ENCODE measurements at places on chromosomes 16 and 17. TPM values are rescaled to one million over a fixed set of nuclear protein-coding genes. Genes with fewer than 3 reads are reported as not detected.

The FBXW10B gene
- 0.60 TPM for total RNA-seq

The CES3 gene
- 5.9 TPM for total RNA-seq

The TBC1D3B gene
- 3.3 TPM for total RNA-seq

The NETO2 gene
- total RNA-seq = 6.8 TPM

The IL34 gene
- not detected for total RNA-seq

The CDIP1 gene
- 45.2 TPM for total RNA-seq

The HOXB3 gene
- total RNA-seq = 4.5 TPM

The CCDC78 gene
- 2.3 TPM for total RNA-seq

The PLA2G10 gene
- total RNA-seq = not detected

The KRT40 gene
- total RNA-seq = not detected

The FBXL16 gene
- total RNA-seq = 12.7 TPM

The KIF19 gene
- 0.69 TPM for total RNA-seq

The STAT3 gene
- 121 TPM for total RNA-seq

The MPP2 gene
- 0.60 TPM for total RNA-seq

The AIPL1 gene
- total RNA-seq = not detected

The KRTAP3-1 gene
- total RNA-seq = not detected

The RASL10B gene
- total RNA-seq = 0.37 TPM

The SCARF1 gene
- 0.87 TPM for total RNA-seq

The ZNF624 gene
- 5.4 TPM for total RNA-seq

The PPM1E gene
- total RNA-seq = not detected

The SAMD14 gene
- total RNA-seq = 0.07 TPM

The PRM3 gene
- total RNA-seq = not detected

The ABCA6 gene
- total RNA-seq = 0.19 TPM

The ARHGDIG gene
- not detected for total RNA-seq

The TMIGD1 gene
- not detected for total RNA-seq

The SMARCD2 gene
- total RNA-seq = 138 TPM

The C16orf96 gene
- total RNA-seq = 0.21 TPM

The KRTAP4-6 gene
- not detected for total RNA-seq

The KRTAP4-9 gene
- not detected for total RNA-seq

The SPNS2 gene
- total RNA-seq = 0.29 TPM

The KRT39 gene
- not detected for total RNA-seq

The CBX8 gene
- total RNA-seq = 6.4 TPM

The TBX2 gene
- total RNA-seq = not detected

The PRR35 gene
- not detected for total RNA-seq

The MPP3 gene
- not detected for total RNA-seq

The CCNF gene
- total RNA-seq = 101 TPM

The PYDC1 gene
- total RNA-seq = not detected

The SRCAP gene
- 86.1 TPM for total RNA-seq

The LPO gene
- not detected for total RNA-seq

The TBC1D3H gene
- total RNA-seq = not detected

The GLG1 gene
- 151 TPM for total RNA-seq

The PLEKHG4 gene
- 15.7 TPM for total RNA-seq

The CIAO3 gene
- 39.5 TPM for total RNA-seq

The SLC47A1 gene
- not detected for total RNA-seq

The CFAP97D1 gene
- total RNA-seq = not detected

The ABI3 gene
- total RNA-seq = 58.4 TPM

The ARHGAP44 gene
- not detected for total RNA-seq

The CSH2 gene
- not detected for total RNA-seq

The CCL1 gene
- total RNA-seq = 0.87 TPM

The CHD9NB gene
- 0.15 TPM for total RNA-seq

The SRCIN1 gene
- total RNA-seq = not detected

The TMEM235 gene
- total RNA-seq = not detected

The BCAR1 gene
- not detected for total RNA-seq

The CBFB gene
- total RNA-seq = 222 TPM

The NGFR gene
- not detected for total RNA-seq

The KRT12 gene
- not detected for total RNA-seq

Data from activated CD4-positive, alpha-beta T cell treated with anti-CD3 and anti-CD28 coated beads, Interleukin-2, amount 10 ng/mL, durations not matched to agents 7 days and 5 days (primary cell).